ENCODE measurements at places on chromosomes 11 and 22.

DNA sequence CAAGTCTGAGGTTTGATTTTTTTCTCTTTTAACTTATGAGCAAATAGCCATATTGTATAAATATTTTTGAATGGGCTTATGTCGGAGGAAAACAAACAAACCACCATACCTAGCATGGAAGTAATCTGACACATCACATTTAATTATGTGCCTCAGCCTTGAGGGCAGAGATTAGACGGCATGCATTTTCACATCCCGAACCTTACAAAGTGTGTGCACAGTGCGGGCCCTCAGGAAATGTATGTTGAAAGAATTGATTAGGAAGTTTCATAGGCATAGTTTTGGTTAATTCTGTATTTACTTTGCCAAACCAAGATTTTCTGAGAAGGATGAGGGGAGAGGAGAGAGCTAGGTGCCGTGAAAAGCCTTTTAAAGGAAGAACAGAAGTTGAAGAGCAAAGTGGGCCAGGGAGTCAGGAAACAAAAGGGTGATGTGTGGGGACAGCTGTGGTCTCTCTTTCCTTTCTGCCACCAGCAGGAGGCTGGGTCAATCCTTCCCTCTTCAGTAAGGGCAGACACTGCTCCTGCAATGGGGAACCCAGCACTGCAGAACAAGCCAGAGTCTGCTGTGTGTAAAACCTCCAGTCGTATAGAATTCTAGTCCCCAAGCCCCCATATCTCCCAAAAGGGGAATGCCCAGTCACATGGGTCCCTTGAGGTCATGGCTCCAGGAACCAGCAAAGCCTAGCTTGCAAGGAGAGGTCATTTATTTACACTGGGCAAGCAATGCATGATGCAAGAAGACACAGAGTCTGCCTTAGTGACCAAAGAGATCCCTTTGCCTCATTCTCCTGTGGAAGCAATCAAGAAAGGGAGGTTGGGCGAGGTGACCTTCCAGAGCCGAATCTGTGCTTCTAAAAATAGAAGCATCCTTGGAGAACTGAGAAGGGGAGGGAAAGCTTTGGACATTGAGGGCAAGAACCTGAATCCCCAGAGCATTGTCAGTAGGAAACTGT is 71.1 kb upstream of the OLFML1 start:
- no peak for DNase-seq

DNA sequence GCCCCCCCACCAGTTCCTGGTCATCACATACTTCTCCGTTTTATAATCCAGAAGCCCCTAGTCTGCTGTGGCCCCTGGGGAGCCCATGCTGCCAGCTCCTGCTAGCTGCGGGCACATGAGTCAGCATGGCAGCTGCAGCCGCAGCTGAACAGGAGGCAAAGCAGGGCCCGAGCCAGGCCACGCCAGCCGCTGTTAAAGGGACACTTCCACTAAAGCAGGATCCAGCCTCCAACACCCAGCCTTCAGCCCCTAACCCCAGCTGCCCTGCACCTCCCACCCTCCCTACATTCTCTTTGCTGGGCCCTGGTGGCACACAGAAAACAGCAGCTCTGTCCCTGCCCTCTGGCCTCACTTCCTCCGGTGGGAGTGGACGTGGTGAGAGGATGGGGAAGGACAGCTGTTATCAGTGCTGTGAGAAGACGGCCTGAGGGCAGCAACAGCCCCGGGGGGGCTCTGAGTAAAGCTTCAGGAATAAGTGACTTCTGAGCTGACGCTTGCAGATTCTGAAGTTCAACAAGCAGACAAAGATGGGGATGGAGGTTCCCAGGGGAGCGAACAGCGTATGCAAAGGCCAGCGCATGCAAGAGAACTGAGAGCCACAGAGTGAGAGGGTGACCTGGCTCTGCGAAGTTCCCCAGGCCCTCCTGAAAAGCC is 688 bp upstream of the LRRC74B start:
- DNase-seq = no peak

DNA sequence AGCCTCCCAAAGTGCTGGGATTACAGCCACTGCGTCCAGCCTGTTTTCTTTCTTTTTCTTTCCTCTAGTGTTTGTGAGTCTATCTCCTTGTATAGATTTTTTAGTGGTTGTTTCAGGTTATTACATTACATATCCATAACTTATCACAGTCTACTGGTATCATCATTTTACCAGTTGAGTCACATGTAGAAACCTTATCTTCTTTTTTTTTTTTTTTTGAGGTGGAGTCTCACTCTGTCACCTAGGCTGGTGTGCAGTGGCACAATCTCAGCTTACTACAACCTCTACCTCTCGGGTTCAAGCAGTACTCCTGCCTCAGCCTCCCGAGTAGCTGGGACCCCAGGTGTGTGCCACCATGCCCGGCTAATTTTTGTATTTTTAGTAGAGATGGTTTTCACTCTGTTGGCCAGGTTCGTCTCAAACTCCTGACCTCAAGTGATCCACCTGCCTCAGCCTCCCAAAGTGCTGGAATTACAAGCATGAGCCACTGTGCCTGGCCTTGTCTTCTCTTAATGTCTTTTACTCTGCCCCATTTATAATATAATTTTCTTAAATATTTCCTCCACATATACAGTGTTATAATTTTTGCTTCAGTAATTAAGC is 11.0 kb downstream of the CDC45 start:
- no peak for DNase-seq

DNA sequence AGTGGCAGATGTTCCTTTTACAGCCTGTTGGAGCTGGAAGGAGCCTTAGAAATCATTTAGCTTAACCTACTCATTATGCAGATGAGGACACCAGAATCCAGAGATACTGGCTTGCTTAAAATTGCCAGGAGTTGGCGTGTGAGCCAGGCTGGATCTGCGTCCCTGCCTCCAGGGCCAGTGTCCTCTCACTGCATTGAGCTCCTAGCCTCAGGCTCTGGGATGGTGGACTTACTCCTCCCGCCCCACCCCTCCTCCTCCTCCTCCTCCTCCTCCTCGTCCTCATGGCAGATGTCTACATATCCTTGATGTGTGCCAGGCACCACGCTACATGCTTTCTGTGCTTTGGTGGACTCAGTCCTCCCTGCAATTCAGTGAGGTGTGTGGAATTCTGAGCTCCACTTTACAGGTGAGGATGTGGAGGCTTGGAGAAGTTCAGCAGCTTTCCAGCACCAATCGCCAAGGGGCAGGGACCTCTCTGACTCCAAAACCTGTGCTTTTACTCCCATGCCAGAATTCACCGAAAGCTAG is 24.1 kb downstream of the ADAMTS15 start:
- no peak for DNase-seq

DNA sequence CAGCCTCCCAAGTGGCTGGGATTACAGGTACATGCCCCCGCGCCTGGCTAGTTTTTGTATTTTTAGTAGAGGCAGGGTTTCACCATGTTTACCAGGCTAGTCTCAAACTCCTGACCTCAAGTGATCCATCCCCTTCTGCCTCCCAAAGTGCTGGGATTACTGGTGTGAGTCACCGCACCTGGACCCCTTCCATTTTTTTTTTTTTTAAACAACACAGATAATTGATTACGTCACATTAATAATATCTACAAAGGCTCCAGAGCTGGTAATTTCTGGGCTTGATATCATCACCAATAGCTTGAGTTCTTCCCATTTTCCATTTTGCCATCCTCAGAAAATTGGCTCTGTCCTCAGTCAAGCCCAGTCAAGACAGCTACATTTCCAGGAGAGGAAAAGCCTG is 7.2 kb downstream of the TTLL1 start:
- no peak for DNase-seq

- DNase-seq = no peak
Observed at GRCh38 chr11:36581536-36581935, 12.8 kb upstream of the IFTAP start.

GRCh38 chr11:66734215-66734614 is 5.2 kb upstream of the SPTBN2 start:
- DNase-seq = no peak

GRCh38 chr11:14124886-14125285 is 162.4 kb downstream of the SPON1 start:
- no peak for DNase-seq

DNA sequence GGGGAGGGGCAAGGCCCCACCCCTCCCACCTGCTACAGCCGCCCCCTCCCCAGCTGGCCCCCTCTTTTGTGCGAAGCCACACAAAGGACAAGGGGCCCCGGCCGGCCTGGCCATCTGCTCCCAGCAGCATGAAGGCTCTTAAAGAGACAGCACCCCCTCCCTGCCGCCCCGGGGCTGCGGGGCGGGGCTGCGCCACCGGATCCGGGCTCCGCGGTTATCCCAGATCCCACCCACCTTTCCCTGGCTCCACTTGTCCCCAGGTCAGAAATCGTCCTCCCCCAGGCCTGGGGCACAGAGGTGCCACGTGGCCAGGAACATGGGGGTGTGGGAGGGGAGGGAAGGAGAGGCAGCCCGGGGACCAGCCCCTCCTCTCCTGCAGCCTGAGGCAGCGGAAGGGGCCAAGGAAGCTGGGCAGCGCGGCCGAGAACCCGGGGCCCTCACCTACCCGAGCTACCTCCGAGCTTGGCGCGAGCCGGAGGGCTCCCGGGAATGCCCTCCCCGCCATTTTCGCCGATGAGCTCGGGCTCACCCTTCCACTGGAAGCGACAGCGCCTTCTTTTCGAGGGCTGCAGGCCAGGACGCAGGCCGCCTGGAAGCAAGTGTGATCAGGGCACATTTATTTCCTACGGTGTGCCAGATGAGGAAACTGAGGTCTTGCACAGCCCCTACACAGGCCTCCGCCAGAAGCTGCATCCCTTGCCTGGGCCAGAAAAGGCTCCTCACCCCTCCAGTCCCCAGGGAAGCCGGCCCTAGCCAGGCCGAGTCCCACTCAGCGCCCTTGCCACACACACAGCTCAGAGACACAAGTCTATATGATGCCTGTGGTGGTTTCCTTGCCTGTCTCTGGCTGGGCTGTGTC is 2.5 kb upstream of the RCOR2 start:
- DNase-seq = no peak

GRCh38 chr11:126700768-126701519 is 299.6 kb downstream of the KIRREL3 start:
- DNase-seq = no peak

DNA sequence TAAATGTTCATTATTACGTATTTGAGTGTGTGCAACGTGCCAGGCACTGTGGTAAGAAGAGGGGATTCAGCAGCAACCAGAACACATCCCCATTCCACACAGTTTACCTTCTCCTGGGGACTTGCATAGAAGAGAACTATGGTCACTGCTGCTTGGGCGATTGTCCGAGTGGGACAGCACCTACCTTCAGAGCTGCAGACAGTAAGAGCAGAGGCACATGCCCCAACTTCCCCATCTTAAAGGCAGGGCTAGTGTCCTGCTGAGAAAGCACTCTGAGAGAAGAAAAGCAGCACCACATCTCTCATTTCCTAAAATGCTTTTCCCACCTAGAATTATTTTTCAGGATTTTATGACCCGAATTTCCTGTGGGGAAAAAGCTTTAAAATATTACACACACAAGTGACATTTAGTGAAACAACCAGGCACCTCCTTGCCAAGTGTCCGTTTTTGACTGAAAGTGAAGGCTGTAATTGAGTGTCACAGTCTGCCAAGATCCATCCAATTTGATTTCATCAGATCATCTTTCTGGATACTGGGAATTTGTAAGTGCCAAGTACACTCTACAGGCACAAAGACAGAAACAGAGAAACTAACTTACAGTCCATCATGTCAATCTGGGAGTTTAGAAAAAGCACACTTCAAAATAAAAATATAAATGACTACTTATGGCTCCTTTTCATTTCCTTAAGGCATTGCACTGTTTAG is 24.6 kb downstream of the TRAF6 start:
- DNase-seq = no peak

DNA sequence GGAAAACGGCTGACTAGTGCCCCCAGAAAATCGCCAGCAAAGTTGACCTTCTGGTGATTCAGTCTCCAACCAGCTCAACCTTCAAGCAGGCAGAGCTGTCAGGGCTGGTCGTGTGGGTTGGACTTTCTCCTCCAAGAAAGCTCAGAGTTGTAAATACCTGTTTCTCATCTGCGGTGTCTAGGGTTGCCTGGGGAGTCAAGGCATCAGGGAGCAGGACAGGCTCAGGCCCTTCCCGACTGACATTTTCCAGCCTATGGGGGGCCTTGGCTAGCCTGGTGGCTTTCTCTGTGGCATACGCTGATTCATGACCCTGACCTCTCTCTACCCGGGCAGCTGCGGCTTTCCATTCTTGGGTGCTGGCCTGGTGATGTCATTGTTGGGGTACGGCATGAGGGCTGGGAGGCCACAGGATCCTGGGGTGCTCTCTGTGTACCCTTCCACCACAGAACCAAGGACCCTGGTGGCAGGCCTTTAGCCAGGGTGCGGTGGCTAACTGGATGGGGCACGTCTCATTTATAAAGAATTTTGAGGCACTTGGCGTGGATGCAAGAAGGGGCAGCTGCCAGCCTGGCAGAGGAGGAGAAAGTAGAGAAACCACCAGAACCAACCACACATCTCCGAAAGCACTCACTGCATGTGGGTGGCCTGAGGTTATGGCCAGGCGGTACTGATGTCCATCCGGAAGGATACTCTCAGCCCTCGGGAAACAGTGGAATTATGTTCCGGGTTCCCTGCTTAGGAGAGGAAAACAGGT is 64.9 kb downstream of the BCR start:
- DNase-seq = no peak

DNA sequence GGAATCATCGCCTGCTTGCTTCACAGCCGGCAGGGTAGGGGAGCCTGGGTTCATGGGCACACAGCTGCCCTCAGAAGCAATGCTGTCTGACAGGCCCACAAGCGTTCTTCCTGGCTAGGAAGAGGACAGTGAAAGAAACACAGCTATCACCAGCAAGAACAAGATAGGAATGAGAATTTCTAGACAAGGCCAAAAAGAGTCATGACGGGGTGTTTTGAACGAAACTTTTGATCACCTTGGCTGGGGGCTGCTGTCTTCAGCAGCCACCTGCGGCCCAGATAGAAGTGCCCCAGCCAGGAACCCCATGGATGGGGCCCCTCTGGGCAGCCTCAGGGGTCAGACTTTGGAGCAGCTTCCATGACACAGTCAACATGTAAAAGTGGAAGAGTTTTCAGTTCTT is 41.8 kb downstream of the GAB4 start:
- no peak for DNase-seq

DNA sequence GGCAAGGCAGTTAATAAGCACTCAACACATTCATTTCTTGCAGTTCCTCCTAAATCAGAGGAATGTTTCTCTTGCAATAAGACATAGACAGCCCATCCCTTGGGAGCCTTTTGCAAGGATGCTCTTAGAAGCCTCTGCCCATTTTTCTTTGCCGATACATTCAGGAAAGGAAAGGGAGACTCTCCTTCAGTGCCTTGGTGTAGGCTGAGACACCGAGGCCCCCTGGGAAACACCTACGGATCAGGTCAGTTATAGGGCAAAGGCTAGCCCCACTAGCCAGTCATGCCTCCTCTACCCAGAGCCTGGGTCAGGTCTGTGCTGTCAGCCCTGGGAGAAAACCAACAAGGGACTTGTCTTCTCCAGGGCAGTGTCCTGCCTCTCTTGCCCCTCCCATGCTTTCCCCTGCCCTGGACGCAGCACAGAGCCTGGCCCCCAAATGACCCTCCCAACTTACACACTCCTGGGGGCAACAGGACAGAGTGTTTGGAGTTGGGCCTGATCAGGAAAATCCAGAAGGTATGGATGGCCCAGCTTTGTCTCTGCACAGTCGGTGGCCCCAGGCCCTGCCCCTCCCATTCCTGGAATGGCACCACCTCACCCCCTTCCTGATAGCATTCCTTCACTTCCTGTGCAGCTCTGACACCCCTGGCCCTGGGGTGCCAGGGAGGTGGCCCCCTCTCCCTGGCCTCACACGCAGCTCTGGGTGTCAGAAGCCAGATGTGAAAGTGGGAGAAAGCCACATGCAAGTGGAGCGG is 18.3 kb downstream of the ANKK1 start:
- DNase-seq = no peak

All from HEK293T (cell line).